Dermis blood vessel endothelial cell (primary cell): ENCODE measurements at places on chromosomes 16 and 17.

- DNase-seq = no peak
Observed at GRCh38 chr17:27646232-27646631, 15.2 kb downstream of the LGALS9 start.

DNA sequence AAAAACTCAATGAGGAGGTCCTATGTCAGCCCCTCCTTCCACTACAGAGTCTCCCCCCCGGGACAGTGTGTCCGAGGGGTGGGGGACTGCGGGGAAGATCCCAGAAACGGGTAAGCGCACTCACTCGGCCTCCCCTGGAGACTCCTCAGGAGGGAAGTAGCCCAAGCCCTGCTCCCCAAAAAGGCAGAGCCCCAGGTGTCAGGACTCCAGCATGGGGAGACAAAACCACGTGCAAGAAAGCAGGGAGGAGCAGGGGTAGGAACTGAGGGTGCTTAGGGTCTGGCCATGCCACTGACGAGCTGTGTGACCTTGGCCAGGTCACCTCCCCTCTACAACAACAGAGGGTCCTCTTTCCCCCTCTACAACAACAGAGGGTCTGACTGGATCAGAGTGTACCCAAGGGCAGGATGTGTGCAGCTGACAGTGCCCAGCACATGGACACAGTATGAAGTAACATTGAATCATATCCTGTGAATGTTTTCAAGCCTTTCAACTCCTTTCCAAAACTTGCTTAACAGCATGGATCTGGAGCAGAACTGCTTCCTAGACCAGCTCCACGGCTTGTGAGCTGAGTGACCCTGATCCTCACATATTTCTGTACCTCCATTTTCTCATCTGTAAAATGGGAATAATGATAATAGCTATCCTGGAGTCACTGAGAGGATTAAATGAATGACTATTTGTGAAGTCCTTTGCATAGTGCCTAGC is 2.1 kb upstream of the NAGS start:
- peak; percentile 91 for DNase-seq

- no peak for DNase-seq
Observed at GRCh38 chr17:28926366-28926765, 23.5 kb upstream of the DHRS13 start.

- no peak for DNase-seq
Observed at GRCh38 chr17:29237476-29238132, 9.1 kb upstream of the CRYBA1 start.

DNA sequence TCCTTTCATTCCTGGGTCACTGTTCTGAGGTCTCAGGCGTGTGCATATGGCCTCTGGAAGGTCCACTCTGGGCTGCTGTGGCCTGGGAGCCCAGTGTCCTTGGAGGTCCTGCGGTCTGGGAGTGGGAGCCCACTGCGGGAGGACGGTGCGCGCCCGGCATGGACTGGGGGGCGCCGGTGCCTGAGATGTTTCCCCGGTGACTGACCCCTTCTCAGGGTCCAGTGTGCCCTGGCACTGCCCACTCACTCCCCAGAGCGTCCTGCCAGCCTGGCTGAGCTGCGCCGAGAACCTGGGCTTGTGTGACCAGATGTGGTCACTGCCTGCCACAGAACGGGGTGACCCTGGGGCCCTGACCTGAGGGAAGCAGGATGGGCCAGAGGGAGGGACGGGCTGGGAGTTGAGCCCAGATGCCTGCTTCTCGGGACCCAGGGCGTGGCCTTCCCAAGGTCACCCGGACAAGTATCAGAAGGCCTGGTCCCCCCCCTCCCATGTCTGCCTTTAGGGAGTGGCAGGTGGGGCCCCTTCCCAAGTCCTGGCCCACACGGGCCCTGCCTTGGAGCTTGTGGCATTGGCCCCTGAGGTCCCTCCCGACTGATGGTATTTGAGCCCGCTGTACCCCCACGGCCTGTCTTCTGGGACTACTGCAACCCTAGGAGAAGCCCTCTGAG is 1.1 kb upstream of the RHBDL1 start:
- no peak for DNase-seq

DNA sequence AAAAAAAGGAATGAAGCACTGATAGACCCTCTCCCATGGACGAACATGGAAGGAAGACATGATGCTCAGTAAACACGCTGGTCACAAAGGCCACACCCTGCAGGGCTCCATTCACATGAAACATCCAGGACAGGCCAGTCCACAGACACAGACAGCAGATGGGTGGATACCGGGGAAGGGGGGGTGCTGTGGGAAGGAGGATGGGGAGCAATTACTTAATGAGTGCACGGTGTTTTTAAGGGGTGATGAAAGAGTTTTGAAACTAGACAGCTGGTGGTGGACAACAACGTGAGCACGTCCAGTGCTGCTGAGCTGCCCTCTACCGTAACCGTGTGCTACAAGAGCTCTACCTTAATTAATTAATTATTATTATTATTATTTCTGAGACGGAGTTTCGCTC is 6.0 kb upstream of the SLC16A3 start:
- DNase-seq = no peak

- no peak for DNase-seq
Observed at GRCh38 chr17:37743612-37743874, 1.3 kb downstream of the HNF1B start.

DNA sequence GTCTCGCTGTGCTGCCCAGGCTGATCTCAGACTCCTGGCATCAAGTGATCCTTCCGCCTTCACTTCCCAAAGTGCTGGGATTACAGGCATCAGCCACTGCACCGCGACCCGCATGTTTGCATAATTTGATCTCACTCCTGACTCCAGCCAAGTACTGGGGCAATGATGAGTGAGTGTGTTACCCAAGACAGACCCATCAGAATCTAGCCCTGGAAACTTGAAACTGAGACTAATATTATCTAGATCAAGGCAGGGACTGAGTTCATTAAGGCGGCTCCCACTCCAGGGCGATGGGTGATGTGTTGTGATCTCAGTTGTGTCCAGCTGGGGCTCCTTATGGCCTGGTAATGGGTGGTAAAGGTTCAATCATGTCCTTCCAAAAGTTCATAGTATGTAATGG is 53.4 kb downstream of the EMP2 start:
- no peak for DNase-seq

DNA sequence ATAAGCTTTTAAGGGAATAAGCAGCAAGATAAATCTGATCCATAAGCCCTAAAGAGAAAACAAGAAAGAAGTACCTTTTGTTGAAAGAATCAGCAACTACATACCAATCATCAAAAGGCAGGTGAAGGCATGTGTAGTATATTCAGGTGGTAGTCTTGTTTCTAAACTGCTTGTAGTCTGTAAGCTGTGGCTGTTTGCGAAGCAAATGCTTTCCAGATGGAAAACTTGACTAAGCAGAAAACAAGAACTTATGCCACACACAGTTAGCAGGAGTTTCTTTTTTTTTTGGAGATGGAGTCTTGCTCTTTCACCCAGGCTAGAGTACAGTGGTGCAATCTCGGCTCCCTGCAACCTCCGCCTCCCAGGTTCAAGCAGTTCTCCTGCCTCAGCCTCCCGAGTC is 5.7 kb downstream of the CBX1 start:
- no peak for DNase-seq

DNA sequence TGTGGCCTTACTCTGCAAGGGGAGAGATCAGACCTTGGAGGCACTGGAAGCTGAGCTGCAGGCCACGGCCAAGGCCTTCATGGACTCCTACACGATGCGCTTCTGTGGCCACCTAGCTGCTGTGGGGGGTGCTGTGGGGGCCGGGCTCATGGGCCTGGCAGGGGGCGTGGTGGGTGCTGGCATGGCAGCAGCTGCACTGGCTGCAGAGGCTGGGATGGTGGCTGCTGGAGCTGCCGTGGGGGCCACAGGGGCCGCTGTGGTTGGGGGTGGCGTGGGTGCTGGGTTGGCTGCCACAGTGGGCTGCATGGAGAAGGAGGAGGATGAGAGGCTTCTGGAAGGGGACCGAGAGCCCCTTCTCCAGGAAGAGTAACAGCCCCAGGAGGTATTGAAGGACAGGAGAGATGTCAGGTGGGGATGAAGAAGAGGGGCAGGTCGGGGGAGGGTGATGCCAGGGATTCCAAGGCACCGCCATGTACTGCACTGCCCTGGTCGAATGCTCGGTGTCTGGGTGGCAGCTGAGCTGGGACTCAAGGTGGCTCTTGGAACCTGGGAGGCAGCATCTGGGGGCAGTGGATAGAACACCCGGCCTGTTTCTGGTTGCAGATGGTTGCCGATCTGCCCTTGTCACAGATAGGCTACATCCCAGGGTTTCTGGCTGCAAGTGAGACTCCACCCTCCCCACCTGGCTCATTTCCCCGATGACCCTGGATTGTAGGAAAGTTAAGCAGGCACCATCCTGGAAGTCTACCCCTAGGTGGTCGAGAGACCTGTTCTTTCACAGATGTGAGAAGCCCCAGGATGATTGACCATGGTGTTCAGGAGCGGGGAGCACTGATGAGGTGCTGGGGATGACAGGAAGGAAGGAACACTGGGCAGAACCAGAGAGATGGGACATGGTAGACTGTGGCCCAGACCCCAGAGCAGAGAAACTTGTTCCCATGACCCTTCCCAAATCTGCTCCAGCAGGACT is 5.1 kb downstream of the RNF112 start:
- DNase-seq = no peak

GRCh38 chr17:10842658-10843057 is 4.8 kb upstream of the PIRT start:
- no peak for DNase-seq
